ENCODE measurements at places on chromosomes 16 and 17.

DNA sequence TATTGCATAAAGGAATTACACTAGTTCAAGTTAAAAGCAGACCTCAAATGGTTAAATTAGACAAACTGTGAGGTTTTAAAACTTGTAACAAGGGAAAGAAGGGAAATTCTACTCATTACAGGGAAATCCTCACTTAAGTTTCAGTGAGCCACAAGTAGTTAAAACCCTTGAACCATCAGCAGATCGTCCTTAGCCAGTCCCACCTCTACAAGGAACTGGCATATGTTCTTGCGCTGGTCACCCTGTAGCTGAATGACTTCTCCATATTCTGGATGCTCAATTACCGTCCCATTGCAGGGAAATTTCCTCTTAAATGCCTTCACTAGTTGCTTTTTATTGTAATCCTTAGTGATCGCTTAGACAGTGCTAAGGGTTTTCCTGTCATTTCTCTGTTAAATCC lies 5.5 kb downstream of the PRSS21 start:
- no peak for DNase-seq

GRCh38 chr17:56933868-56934267 lies 20.0 kb upstream of the TRIM25 start:
- DNase-seq: no peak

DNA sequence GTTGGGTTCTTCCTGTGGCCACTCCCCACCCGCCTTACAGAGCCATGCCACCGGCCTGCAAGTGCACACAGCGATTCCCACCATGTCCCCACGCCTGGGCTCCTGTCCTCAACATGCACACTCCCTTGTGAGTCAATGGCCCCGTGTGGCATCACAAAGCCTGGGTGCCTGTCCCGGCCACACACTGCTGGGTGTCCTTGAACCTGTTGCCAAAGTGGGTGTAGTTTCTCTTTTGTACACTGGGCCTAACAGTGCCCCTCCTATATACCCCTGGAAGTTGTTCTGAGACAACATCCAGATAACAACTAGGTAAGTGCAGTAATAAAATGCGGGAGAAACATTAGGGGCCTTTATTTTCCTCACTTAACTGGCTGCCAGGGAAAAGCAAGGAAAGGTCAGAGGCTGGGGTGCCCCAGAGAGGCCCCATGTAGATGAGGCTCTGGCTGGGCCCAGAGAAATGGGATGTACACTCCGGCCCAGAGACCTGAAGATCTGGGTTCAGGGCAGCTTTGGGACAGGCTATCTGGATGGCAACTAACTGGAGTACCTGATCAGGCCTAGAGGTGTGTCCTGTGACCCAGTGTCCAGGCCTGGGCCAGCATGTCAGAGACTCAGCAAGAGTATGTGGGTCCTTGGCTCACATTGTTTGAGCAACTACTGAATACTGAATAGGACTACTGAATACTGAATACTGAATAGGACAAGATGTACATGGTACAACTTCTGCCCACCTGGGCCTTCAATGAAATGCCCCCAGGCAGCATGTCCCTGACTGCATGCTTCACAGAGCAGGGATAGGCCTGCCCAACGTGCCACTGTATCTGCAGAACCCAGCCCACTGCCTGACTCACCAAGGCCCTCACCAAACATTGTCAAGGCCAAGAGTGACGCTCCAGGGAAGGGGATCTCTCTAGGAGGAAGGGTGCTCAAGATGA lies 8.3 kb downstream of the ABCC3 start:
- no peak for DNase-seq

GRCh38 chr16:84044118-84044488 lies 1.5 kb upstream of the SLC38A8 start:
- DNase-seq: peak; percentile 66

- no peak for DNase-seq
Measured at GRCh38 chr16:15644267-15644961, 1.5 kb upstream of the MARF1 start.

- DNase-seq: peak; percentile 20
Measured at GRCh38 chr17:63934183-63935112, 2.3 kb upstream of the CD79B start.

DNA sequence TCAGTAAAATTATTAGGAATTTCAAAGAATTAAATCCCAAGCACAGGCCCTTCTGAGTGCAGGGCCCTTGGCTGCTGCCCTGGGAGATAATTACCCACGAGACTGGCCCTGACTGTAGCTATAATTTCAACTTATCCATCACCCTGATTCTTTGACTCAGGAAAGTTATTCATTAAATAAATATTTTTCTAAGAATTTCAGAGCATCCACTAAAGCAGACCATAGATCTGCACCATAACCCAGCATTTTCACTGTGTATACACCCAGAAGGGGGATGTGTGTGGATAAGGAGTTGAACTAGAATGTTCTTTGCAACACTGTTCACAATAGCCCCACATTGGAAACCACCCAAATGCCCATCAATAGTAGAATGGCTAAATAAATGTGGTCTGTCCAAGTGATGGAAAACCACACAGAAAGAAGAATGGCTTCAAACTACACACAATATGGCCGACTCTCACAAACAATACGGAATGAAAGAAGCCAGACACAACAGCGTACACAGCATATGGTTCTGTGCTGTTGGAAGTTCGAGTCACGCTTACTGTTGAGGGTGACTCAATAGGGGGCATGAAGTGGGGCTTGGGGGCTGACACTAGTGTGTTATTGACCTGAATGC lies 33.9 kb upstream of the MEAK7 start:
- no peak for DNase-seq

GRCh38 chr16:66342294-66342900 lies 24.1 kb upstream of the CDH5 start:
- peak; percentile 46 for DNase-seq

DNA sequence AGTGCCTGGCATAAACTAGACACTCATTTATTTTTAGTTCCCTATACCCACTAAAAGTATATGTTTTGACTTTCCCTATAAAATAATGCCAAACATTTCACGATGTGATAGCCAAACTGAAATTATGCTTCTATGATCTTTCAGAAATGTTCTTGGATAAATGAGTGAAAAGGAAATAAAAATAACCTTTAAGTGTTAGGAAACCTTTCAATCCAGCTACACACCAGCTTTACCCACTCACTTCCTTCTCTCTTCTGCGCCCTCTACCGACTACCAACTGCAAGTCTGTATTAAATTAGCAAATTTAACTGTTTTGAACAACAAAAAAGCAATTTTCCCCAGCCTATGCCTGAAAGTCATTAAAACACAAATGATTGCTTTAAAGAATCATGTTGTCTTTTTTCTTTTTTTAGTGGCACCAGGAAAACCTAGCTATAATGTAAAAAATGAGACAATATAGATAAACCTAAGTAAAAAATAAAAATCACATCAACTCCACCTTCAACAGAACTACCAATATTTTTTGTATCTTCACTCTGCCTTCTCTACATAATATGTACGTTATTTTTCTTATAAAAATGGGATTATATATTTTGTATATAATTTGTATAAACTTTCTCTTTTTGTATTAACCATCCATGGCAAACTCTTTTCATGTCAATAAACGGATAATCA lies 13.2 kb upstream of the TMEM100 start:
- peak; percentile 82 for DNase-seq

- no peak for DNase-seq
Measured at GRCh38 chr17:51152766-51153209, 571 bp upstream of the NME1 start.

DNA sequence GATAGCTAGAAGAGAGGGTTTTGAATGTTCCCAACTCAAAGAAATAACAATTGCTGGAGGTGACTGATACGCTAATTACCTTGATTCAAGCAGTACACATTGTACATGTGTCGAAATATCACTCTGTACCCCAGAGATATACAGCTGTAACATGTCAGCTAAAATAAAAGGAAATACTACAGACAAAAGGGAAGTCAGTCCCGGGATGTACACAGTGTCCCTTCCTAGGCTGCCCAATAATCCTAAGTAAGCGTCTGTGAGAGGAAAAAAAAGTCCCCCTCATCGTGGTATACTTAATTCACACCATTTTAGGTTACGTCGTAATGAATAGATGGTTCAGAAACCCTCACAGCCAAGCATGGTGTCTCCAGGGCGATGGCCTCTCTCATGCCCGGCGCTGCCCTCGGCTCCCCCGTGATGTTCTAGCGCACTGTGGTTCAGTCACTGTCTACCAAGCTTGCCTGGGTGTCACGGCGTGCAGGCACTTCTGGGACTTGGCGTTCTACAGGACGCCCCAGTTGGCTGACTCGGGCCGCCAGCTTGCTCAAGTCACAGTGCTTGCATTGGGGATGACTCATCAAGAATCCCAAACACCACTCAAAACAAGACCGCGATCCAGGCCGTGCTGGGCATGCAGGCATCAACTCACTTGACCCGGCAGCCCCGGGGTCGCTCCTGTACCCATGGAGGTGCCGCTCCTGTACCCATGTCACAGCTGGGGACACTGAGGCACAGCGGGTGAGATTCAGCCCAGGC lies 27.6 kb downstream of the CCDC40 start:
- peak; percentile 35 for DNase-seq

DNA sequence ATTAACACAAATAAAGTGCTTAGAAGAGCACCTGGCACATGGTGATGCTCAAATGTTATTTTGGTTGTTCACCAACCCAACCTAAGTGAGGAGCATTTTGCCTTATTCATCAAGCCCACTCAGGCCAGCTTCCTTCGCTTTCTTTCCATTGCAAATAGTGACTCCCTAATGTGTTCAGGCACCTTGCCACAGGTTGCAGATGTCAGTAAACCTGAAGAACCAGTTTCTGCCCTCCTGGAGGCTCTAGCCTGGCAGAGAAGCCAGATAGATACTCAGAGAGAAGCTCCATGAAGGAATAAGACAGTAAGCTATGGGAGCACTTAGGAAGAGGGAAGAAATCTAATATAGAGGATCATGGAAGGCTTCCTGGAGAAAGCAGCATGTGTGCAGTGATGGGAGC lies 23.9 kb downstream of the GPR139 start:
- no peak for DNase-seq

DNA sequence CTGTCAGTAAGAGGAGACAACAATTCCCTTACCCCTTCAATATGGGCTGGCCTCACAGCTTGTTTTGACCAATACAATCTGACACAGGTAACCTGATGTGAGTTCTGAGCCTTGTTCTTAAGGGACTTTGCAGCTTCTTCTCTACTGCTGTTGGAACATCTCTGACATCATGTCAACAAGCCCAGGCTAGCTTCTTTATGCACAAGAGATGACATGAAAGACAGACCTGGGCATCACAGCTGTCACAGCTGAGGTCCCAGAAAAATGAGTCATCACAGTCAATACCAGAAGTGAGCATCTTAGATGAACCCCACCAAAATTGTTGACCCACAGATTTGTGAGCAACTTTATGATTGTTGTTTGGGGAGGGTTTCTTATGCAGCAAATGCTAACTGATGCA lies 431.7 kb upstream of the PSMD7 start:
- DNase-seq: no peak

DNA sequence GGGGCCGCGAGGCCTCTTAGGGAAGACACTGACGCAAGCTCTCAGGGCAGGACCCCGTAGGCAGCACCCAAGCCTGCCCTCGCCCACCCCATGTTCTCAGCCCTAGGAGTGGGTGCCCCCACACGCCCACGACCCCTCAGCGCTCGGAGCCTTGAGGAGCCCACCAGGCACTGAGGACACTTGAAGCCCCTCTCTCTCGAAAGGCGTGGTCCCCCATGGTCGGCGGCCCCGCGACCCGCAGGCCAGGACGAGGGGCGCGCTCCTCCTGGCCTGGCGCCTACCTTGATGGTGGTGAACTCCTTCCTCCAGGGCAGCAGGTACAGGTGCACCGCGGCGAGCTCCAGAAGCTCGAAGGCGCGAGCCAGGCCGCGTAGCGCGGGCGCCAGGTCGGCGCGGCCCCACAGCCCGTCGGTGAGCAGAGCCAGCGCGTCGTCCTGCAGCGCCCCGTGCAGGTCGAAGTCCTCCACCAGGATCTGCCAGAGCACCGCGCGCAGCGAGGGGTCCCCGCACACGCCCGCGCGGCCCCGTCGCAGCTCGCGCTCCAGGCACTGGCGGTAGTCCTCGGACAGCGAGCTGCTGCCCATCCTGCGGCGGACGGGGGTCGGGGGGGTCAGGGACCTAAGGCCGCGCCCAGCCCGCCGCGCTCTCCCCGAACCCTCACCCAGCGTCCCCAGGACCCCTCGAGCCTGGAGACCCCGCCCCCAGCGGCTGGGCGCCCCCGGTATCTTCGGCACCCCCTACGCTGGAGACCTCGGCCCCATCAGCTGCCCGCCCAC lies 668 bp downstream of the SPATA2L start:
- DNase-seq: peak; percentile 78

GRCh38 chr16:56199164-56199563 lies 7.9 kb downstream of the GNAO1 start:
- no peak for DNase-seq

- DNase-seq: peak; percentile 69
Measured at GRCh38 chr17:19371259-19372010, 6.9 kb upstream of the MAPK7 start.

DNA sequence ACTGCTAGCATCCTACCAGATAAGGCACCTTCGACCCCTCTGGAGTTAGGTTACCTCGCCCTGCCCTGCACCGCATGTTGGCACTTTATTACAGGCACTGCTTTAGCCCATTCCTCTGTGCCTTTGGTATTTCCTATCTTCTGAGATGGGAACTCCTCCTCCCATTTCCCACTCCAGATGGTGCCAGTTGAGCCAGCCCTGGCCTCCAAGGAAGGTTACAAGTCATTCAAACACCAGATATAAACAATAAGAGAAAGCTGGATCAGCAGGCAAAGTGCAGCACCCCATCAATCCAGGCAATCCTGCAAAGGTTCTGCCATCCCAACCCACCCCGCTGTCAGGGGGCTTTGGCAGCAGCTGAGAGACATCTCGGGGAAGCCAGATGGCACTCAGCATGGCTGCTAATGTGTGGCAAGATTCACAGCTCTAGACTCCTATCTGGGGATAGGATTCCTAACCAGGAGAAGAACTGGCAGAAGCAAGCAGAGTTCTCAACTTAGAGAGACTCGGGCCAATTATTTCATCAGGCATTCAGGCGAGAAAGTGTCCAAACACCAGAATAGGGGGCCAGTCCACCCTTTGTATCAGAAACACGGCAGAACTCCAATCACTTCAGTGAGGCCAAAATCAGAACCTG lies 113.0 kb downstream of the COPRS start:
- DNase-seq: no peak

GRCh38 chr17:47902039-47902744 lies 6.2 kb downstream of the SP2 start:
- DNase-seq: no peak

- DNase-seq: no peak
Measured at GRCh38 chr16:17983847-17984639, 352.5 kb downstream of the NPIPA8 start.

Data from hematopoietic multipotent progenitor cell treated with erythropoietin and hydrocortisone succinate and interleukin-3 and kit ligand, for 4 days (in vitro differentiated cells).